Kidney capillary endothelial cell (primary cell): ENCODE measurements at places on chromosomes 11 and 22.
A peak's percentile ranks its signal among the peaks of the same experiment; 100 is the strongest.

GRCh38 chr11:57438345-57439285, 11.7 kb upstream of the SLC43A3 start:
- no peak for DNase-seq

GRCh38 chr11:33162831-33163230, 1.6 kb upstream of the CSTF3 start:
- no peak for DNase-seq

GRCh38 chr11:57618438-57618837, 21.0 kb downstream of the SERPING1 start:
- no peak for DNase-seq

DNA sequence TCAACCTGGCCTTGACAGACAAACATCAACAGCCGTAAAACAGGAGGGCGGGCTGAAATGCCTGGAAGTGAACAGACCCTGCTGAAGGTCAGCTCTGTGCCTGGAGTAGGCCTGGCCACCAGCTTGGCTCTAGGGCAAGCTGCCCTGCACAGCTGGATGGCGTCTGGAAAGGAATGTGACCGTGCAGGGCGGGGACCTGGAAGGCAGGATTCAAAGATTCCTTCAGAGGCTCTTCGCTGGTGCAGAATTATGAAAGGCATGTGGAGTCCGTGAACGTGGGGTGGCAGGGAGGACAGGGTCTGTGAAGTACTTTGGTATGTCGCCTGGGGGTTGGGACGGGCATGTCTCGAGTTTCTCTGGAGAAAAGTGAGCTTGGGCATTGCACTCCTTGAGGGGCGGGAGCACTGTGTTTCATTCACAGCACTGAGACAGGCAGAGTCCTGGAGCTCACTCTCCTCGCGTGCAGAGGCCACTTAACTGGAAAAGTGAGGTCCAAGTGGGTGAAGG, 1.5 kb downstream of the EHD1 start:
- no peak for DNase-seq

- DNase-seq, result no peak
Observed at GRCh38 chr11:38835966-38836365, 2237.9 kb upstream of the RAG2 start.

- no peak for DNase-seq
Observed at GRCh38 chr11:115316696-115317095, 187.5 kb downstream of the CADM1 start.

DNA sequence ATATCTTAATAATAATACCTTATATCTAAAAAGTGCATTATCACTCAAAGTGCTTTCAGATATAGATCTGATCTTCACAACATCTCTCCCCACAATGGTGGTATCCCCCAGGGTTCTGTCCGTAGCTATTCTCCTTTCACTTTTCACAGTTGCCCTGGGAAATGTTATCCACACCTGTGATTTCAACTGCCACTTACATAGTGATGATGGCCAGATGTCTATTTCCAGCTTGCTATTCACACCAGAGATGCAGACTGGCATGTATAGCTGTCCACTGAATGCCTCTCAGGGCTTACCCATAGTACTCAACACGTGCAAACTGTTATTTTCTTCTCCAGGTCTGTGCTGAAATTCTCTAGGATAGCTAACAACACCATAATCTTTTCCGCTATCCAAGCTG, 724.7 kb downstream of the DLG2 start:
- no peak for DNase-seq

GRCh38 chr11:82863209-82863608, 37.0 kb downstream of the PRCP start:
- no peak for DNase-seq

GRCh38 chr11:35549787-35550186, 24.4 kb upstream of the PAMR1 start:
- peak; percentile 69 for DNase-seq

DNA sequence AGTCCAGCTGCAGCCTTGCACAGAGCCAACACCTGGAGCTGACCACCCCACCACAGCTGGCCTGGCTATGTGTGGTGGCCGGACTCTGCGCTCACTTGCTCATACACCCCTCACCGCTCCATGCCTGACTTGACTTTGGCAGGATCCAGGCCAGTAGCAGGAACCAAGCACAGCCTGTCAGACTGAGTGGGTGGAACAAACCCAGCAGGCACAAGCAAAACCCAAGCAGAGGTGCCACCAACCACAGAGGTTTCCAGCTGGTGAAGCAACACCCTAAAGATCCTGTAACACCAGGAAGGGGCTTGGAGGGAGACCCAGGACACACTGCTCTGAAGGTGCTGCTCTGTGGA, 44.9 kb upstream of the WNT11 start:
- DNase-seq, result no peak

GRCh38 chr11:113474362-113475159, 637 bp downstream of the DRD2 start:
- peak; percentile 51 for DNase-seq

DNA sequence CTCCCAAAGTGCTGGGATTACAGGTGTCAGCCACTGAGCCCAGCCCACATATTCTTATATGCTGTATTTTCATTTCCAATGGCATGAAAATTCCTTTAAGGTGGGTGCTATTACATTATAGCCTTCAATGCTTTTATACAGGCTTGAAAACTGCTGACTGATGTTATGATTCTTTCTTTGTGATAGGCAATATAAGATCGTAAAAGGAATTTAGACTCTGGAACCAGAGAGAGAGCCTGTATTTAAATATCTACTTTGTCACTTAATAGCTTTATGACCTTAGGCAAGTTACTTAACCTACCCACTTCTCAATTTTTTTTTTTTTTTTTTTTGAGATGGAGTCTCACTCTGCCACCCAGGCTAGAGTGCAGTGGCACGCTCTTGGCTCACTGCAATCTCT, 26.2 kb downstream of the AGBL2 start:
- no peak for DNase-seq

- no peak for DNase-seq
Observed at GRCh38 chr22:45526768-45527360, 24.2 kb downstream of the FBLN1 start.

- no peak for DNase-seq
Observed at GRCh38 chr11:4098026-4098621, 3.5 kb downstream of the RRM1 start.
